ENCODE measurements at places on chromosomes 1 and 21.
A peak's percentile ranks its signal among the peaks of the same experiment; 100 is the strongest.

DNA sequence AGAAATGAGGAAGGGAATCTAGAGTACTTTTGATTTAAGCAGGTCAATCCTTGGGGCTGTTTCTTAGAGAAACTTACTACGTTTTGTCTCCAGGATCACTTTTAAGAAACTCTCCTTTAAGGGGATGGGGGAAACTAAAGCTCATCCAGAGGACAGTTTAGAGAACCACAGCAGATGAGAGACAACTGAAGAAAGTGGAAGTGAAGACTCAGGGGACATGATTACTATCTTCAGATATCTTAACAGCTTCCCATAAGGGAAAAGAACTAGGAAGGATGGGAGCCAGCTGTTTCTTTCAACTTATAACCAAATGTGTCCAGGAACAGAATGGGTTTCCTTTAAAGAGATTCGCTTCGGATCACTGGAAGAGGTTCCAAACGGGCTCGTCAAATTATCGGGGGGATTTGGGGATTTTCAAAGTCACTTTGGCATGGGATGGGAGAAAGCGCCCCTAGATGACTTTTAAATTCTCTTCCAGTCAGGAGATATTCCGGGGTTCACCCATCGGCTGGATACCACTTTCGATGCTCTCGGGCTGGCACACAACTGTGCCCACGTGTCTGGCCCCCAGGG is 1.2 kb downstream of the SCMH1 start:
- no peak for DNase-seq

- DNase-seq, result no peak
Observed at GRCh38 chr1:232904131-232904530, 46.3 kb upstream of the NTPCR start.

DNA sequence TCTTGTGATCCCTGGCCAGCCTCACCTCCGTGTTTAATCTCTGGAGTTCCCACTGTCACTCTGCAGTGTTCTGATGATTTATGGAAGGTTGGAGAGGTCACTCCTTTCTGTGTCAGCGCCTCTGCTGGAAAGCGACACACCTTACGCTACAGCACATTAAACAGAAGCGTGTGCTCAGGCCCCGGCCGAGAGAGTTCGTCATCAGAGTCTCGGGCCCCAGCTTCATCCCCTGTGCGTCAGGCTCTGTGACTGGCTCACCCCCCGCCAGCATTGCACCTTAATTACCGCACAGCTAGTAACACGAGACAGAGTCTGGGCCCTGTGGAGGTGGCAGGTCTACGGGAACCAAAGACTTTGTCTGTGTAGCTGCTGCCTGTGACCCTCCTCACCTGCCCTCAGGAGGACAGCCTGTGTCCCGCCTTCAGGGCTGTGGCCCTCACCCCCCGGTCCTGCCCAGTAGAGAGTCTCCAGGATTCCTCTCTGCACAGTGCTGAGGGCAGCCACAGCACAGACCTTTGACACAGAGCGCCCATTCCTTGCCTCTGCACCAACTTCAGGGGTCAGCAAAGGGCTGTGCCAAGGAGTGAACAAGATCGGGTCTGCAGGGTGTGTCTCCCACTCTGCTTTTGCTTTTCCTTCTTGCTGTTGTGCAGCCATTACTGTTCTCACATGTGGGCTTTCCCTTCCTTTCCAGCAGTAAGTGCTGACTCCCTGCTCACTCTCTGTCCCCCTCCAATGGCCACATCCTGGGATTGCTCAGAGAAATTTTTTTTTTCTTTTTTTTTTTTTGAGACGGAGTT is 157.6 kb downstream of the PGBD5 start:
- DNase-seq, result peak; percentile 59

DNA sequence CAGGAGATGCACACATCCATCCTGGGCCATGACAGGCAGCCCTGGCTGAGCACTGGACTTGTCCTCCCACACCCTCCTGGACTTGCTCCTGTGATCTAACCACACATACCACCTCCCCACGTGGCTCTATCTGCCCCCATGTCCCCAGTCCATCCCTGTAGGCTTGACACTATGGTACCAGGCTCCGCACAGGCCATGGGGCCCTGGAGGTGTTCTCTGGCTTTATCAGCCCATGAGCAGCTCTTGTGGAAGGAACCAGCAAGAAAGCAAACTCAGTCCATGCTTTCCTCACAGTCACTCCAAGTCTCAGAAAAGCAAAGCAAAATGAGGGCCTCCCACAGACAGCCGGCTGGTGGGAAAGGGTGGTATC is 61.6 kb downstream of the CD46 start:
- no peak for DNase-seq

DNA sequence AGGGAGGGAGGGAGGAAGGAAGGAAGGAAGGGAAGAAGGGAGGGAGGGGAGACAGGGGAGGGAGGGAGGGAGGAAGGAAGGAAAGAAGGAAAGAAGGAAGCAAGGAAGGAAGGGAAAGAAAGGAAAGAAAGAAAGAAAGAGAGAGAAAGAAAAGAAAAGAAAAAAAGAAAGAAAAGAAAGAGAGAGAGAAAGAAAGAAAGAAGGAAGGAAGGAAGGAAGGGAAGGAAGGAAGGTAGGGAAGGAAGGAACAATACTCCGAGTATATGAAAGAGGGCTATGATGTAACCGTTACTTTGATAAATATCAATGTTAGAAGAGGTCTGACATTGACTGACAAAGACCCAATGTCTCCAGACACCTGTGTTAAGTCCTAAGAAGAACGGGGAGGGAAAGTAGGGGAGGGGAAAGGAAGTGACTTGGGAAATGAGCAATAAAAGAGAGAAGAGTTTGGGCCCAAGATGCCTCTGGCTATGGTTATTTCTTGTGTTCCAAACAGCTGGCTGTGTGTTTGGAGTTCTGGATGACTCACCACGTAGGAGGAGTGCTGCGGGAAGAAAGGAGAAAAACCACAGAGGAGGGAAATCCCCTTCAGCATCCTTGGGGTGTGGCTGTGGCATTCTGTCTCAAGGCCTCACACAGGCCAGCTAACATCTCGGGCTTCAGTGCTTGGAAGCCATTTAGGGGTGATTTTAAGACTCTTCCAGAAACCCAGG is 37.0 kb upstream of the RXRG start:
- peak; percentile 81 for DNase-seq

DNA sequence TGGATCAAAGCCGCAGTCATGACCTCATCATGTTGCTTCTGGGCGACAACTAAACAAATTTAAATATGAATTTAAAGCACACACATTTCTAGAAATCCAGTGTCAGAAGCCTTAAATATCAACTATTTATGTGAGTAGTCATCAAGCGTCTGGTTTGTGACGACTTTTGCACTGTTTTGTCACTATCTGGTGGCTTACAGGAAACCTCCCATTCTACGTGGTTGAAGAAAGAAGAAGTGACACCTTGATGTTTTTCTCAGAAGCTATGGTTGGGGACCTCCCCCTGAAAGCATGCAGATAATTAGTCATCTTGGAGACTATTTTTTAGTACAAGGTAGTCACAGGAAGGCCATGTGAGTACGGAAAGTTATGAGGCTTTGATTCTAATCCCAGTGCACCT is 58.5 kb downstream of the TENT5C start:
- no peak for DNase-seq

Data from brain microvascular endothelial cell (primary cell).